ENCODE measurements at places on chromosomes 7 and 10.

GRCh38 chr7:1813394-1814088, 143.5 kb downstream of the ELFN1 start:
- no peak for DNase-seq

GRCh38 chr10:15849316-15849715, 11.0 kb downstream of the MINDY3 start:
- DNase-seq = no peak

- DNase-seq = no peak
These were observed 127.3 kb downstream of the FAM204A start for GRCh38 chr10:118214776-118215175.

DNA sequence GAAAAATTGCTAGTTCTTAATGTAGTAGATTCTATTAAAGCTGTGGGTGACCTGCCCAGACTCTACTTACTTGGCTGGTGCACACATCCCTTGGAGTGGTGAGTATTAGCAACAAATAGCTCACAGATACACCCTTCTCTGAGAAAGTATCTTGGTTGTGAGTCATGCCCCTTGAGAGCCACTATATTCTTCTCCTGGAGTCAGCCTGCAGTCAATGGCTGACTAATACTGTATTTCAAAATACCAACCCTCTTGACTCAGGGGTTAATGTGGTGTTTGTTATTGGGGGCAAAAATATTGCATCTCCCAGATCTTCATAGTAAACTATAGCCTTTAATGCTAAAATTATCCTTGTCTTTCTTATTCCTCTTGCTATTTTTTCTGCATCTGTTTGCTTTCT, 354.9 kb downstream of the BMPER start:
- no peak for DNase-seq

DNA sequence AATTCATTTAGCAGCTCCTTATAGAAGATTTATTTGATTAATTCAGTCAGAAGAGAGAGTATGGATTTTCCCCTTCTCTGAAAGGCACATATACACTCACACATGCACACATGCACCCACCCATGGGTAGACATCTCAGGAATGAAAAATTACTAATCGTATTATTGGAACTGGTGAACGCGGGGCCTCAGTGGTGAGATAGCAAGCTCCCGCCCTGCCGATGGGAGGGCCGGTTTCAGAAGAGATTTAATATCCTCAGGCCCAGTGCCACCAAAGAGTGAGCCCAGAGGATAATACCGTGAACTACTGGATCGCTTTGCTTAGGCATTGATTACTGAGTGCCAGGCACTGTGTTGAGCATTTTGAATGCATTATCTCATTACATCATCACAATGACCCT, 38.0 kb upstream of the EMX2 start:
- no peak for DNase-seq

DNA sequence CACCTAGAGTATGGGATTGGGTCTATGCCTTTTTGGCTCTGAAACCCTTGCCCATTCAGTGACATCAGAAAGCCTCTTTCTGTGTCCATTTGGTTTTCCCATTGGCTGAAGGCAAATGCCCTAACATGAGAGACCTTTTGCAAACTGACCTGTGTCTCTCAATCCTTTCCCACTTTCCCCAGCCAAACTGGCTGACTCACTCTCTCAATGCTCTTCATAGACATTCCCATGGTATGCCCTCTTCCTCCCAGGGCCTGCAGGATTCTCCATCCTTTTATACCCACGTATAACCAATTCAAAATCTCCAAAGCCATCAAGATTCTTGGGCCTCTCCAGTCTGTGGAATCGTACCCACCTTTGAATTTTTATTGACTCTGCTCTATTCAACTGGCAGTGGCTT, 563.3 kb downstream of the GATA3 start:
- DNase-seq = no peak

DNA sequence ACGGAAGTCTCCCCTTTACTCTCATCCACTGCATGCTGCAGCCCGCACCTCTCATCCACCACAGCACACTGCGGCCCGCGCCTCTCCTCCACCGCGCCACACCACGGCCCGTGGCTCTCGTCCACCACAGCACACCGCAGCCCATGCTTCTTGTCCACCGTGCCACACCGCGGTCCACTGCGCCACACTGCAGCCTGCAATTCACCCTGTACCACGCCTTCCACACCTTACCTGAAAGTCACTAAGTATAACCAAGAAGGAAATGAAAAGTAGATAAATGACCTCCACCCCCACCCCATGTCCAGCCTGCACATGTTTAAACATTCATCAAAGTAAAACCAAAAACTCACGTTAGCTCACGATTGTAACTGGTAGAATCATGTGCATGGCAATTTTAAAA, 176.1 kb downstream of the DIP2C start:
- no peak for DNase-seq

- no peak for DNase-seq
These were observed 24.4 kb downstream of the BAG3 start for GRCh38 chr10:119675483-119676170.

GRCh38 chr10:113067501-113067900, 117.5 kb downstream of the TCF7L2 start:
- DNase-seq = no peak

- DNase-seq = no peak
These were observed 3.5 kb upstream of the CPA2 start for GRCh38 chr7:130263130-130263529.

- no peak for DNase-seq
These were observed 454.4 kb downstream of the AUTS2 start for GRCh38 chr7:70052691-70053090.

DNA sequence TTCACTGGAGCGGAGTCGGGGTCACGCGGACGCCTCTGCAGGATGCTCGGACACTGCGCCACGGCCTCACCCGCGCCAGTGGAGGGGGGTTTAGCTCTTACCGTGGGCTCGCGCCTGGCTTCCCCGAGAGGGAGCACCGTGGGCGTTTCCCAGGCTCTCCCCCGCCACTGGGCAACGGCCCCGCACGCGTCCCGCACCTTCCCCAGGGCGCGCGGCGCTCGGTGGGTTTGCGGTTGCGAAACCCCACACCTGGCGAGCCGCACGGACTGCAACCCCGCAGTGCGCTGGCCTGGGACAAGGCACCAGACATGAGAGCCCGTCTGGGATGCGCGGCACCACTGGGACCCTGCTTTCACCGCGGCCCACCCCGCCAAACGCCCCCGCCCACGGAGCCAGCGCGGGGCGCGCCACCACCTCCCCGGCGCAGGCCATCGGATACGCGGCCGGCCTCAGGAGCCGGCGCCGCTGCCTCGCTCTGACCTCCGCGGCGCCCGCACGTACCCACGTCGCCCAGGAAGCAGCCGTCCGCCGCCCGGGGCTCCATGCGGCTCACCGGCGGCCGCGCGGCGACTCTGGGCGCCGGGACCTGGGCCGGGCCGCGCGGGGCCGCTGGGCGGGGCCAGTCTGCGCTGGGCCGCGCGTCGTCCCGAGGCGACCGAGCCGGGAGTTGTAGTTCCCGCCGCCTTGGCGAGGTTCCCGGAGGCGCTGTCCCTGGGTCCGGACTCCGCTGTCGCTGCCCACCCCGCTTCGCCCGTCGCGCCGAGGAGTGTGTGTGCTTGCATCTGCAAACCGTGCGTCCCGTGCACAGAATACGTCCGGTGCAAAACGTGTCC, at the start of gene ASB13:
ASB13 (minus strand) TSS at position 588 of the 833 bp plus-strand sequence; CDS start at position 544, 44 bp downstream.
- no peak for DNase-seq

- no peak for DNase-seq
These were observed 125.2 kb upstream of the NANOS1 start for GRCh38 chr10:118904286-118904685.

DNA sequence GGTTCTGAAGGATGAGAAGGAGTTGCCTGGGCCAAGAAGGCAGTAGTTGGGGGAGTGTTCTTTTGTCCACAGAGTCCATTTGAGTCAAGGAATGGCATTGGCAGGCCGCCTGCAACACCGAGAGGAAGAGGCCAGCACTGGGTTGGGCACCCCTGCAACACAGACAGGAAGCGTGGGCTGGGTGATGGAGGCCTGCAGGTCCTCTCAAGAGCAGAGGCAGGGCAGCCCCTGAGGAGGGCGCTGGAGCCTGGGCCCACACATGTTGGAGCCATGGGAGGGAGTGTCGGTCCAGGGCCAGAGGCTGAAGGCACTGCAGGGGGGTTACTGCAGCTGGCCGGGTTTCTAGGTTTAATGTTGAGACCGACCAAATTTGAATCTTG, 137.3 kb downstream of the PTPN20 start:
- DNase-seq = no peak

- DNase-seq = no peak
These were observed 100.9 kb upstream of the SH2B2 start for GRCh38 chr7:102185796-102186195.

- no peak for DNase-seq
These were observed 409 bp downstream of the DNMBP start for GRCh38 chr10:100009283-100009792.

- DNase-seq = no peak
These were observed 15.1 kb downstream of the GATA3 start for GRCh38 chr10:8069627-8070026.

GRCh38 chr7:117793521-117793920, 79.7 kb downstream of the CTTNBP2 start:
- no peak for DNase-seq

All from memory B cell (primary cell).